Panc1 (cell line): ENCODE measurements at places on chromosomes 11 and 22.

GRCh38 chr11:102653744-102654291 lies 28.7 kb upstream of the MMP20 start:
- no peak for DNase-seq

- DNase-seq: no peak
Measured at GRCh38 chr11:33835143-33835878, 56.6 kb downstream of the LMO2 start.

DNA sequence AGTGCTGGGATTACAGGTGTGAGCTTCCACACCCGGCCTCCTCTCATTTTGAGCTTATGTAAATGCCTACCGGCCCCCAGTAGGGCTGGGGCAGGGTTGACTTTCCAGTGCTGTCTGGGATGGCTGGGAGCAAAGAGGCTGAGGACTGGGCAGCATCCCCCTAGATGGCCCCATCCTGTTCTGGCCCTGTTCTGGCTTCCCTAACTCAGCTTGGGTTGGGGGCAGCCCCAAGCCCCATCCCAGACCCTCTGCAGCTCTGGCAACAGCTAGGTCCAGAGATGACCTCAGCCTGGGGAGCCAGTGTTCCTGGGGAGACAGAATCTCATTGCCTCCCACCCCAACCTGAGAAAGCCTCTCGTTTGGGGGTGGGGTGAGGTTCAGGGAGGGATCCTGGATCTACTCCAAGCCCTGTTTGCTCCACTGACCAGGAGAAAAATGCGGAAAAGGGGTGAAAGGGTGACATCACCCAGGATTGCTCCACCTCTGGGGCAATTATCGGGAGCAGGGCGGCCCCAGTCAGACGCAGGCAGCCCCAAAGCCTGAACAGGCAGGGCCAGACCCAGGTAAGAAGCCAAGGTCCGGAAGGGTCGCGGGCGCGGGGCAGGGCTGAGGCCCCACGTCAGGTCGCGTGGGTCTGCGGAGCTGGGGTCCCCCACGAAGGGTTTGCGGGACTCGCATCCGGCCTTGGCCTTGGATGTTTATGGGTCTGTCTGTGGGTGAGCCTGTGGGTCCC lies at the start of gene PNPLA2:
TSS of gene PNPLA2 (plus strand) at position 519 of the 733 bp plus-strand sequence. CDS start 805 bp downstream, outside the sequence.
- no peak for DNase-seq

- DNase-seq: no peak
Measured at GRCh38 chr11:3004481-3004880, 12.4 kb upstream of the NAP1L4 start.

- DNase-seq: no peak
Measured at GRCh38 chr11:59966201-59966600, 2.4 kb downstream of the OOSP4A start.
